ENCODE measurements at places on chromosomes 2 and 18.

- no peak overlapping the region for H3K4me3 ChIP-seq
- H3K4me1 ChIP-seq = no peaks in the 10 kb centered on the region
- no peak overlapping the region for H3K27ac ChIP-seq
- H3K27me3 ChIP-seq = no peaks in the 10 kb centered on the region
- DNase-seq = no peak
- no peaks in the 10 kb centered on the region for H3K36me3 ChIP-seq
Observed at GRCh38 chr18:37710726-37711125, 145.1 kb upstream of the CELF4 start.

DNA sequence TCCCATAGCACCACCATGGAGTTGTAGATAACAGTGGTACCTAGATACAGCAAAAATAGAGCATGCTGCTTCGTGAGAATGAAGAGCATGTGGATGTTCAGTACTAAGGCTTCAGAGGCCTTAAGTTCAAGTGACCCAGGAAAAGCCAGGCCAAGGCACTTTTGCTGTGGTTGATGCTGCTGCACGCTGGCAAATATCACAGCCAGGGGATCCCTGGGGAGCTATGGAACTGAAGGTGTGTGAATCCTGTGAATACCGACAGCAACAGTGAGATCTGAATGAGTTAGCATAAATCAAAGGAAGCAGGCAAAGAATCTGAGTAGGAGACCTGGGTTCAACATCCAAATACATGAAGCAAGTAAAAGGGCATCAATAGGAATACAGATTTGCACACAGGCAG is 158.6 kb upstream of the THUMPD2 start:
- no peaks in the 10 kb centered on the region for H3K4me1 ChIP-seq
- H3K36me3 ChIP-seq = no peaks in the 10 kb centered on the region
- H3K27ac ChIP-seq = no peak overlapping the region
- no peak for DNase-seq

GRCh38 chr2:6934758-6935651 is 17.8 kb downstream of the RNF144A start:
- no peaks in the 10 kb centered on the region for H3K4me1 ChIP-seq
- H3K36me3 ChIP-seq = no peaks in the 10 kb centered on the region
- no peaks in the 10 kb centered on the region for H3K27me3 ChIP-seq

DNA sequence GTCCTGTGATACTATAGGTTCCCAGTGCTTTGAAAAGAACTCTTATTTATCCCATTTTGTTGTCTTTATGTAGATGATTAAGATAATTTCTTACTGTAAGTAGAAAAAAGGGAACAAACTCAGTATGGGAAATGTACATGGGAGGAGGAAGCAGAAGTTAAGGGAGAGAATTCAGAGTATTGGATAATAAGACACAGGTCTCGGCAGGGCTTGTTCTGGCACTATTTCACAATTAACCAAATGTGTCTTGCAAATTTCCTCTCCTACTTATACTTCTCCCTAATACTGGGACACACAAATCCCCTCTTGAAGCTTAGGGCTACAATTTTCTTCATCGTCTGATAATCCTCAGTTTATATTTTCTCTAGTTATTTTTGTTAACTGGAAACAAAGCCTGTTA is 744.0 kb downstream of the ADCYAP1 start:
- H3K4me3 ChIP-seq = no peak overlapping the region
- no peaks in the 10 kb centered on the region for H3K4me1 ChIP-seq
- no peak overlapping the region for H3K27ac ChIP-seq
- H3K36me3 ChIP-seq = no peaks in the 10 kb centered on the region
- H3K27me3 ChIP-seq = no peaks in the 10 kb centered on the region

DNA sequence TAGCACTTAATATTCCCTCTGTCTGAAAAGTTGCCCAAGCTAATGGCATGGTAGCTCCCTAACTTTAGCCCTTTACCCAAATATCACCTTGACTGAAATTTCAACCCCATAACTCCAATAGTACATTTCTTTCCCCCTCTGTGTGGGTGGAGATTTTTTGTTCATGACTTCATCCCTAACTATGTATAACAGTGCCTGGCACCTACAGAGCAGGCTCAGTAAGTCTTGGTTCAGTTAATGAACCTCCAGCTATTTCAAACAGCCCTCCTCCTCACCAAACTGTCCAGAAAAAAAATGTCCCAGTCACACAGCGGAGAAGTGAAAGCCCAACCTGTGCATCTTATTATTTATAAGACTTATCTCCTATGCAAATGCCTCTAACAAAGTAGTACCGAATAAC is 18.6 kb downstream of the BUB1 start:
- no peaks in the 10 kb centered on the region for H3K27me3 ChIP-seq
- peaks cover 36% of the 10 kb centered on the region for H3K36me3 ChIP-seq
- H3K4me3 ChIP-seq = no peak overlapping the region
- H3K4me1 ChIP-seq = no peaks in the 10 kb centered on the region
- DNase-seq = no peak
